ENCODE measurements at places on chromosomes 3 and 15.

- DNase-seq, result no peak
These were observed 10.0 kb downstream of the SNTN start for GRCh38 chr3:63662500-63662899.

GRCh38 chr3:134242649-134243617, 7.7 kb downstream of the RYK start:
- no peak for DNase-seq

DNA sequence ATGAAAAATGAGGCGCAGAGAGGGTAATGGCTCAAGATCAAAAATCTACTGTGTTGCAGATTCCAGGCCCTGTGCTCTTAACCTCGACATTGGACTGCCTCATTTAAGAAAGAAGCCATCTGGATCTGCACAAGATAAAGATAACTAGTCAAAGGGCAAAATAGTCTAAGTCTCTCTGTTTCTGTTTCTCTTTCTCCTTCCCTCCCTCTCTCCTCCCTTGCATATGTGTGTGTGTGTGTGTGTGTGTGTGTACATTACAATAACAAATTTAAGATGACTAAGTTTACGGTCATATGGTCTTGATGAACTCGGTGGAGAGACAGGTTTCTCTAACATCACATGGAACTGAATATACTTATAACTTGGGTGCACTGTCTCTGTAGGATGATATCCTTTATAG, 69.2 kb downstream of the MEIS2 start:
- DNase-seq, result no peak

DNA sequence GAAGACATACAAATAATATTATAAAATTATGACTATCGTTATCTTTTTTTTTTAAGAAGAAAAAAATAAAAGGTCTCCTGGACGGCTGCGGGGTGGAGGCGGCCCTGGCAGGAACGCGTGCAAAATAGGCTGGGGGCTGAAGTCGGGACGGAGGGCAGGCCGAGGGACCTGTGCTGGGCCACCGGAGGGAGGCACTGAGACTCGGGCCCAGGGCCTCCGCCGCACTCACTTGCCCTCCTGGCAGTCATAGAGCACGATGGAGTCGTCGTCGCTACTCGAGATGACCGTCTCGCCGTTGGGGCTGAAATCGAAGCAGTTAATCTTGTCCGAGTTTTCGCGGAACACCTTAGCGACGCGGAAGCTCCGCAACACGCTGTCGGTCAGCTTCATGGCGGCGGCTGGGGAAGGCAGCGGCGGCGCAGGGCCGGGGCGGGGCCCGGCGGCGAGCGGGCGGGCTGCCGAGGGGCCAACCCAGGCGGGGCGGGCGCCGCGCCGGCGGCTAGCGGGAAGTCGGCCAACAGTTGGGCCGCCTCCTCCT, 408 bp downstream of the WDR82 start:
- DNase-seq, result no peak

DNA sequence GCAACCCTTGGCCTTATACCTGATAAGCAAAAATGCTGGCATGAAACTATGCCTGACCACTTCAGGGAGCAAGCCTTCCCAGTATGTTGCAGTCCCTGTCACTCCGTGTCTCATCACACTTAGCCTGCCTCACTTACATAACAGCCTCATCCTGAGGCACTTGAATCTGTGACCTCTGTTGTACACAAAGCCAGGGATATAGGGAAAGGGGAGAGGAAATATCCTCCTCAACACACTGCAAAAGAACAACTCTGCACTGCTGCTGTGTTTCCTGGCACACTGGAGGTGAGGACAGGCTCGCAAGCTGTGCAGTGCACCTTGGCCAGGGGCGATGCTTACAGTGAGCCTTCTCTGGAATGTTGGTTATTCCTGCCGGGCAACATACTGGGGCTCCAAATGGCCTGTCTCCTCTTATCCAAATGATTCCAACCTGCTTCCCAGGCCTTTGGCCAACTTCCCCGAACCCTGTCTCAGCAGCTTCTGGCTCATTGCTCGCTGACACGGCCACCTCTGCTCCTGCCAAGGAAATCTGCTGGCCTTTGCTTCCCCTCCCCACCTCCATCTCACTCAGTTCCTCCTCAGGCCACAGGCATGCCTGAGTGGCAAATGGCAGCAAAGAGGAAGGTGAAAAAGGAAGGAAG, 109.2 kb downstream of the CD47 start:
- no peak for DNase-seq

DNA sequence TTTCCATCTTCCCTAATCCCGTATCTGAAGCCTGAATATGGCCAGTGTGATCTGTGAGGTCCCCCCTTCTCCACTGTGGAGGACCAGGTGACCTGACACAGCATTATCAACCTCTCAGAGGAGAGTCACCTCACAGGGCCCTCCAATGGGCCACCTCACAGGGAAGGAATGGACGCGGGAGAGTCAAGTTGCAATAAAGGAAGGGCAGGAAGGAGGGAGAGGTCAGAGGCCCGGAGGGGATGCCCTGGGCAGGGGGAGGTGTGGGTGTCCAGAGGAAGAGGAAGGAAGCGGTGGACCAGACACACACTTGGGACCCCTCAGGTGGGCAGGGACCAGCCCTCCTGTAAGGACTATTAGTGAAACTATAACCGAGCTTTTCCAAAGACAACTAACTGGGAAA, 14.6 kb upstream of the LRRC15 start:
- no peak for DNase-seq

DNA sequence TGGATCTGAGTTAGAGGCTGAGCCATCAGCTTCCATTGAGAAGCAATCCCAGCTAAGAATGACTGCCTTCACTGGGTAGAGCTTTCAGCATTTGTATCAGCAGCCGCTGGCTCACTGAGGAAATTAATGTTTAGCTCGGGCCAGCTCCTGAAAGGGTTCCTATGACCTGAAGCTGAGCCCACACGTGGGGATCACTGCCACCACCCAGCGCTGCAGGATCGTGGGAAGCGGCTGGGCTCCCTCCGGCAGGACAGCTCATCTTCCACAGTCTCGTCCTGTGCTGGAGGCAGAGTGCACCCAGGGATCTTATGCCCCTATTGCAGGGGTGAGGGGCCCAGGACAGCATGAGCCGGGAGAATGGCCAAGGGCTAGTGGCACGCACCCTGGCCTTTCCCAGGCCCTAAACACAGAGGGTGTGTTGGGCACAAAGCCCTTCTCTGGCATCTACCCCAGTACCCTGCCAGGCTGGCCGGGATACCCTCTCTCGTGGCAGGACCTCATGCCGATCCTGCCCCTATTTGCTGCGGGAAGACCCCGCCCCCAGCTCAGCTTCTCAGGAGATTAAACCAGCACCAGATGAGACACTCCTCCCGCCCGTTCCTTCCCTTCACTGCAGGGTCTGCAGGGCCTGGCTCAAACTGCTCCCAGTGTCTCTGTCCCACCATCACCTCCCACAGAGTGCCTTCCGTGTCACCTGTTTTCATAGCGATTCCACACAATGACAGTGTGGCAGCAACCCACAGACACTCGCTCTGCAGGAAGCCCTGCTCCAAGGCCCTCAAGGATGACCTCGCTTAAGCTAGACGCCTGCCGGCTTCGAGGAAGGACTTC, 28.5 kb downstream of the KLHL25 start:
- DNase-seq, result no peak

- DNase-seq, result no peak
These were observed 50.7 kb upstream of the RAD18 start for GRCh38 chr3:9013782-9014563.

DNA sequence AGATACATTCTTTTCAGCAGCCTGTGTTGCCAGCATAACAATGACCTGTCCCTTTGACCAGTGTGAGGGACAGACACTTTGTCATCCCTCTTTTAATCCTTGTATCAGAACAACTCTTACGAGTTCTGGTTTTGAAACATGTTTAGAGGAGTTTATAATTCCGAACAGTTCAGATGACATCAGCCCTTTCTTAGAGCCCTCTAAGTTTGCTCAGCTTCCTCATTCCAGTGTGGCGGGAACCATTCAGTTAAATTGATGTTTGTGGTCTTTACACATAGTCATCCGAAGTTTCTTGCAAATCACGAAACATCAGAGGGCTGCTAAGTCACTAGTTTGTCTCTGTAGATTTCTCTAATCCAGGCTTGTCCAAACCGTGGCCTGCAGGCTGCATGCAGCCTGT, 102.5 kb downstream of the AKAP13 start:
- DNase-seq, result peak; percentile 87

DNA sequence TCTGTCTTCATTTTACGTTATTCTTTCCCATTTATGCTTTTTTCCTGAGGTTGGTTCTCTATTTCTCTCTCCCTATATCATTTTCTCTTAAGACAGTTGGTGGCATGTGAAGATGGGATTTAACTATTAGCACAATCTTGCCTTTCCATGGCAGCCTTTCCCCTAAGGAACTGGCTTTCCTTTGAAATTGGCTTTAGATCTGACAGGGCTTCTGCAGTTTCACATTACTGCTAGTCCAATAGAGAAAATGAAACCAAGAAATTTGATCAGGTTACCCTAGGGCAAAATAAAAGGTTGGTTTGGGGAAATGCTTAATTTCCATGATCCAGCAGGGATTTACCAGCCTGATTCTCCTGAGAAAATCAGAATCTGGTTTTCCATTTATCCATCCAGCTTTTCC, 22.7 kb upstream of the CHL1 start:
- no peak for DNase-seq

GRCh38 chr15:40511472-40512133, 40.8 kb downstream of the CHST14 start:
- no peak for DNase-seq

- DNase-seq, result no peak
These were observed 345.6 kb upstream of the TGFBR2 start for GRCh38 chr3:30260762-30261161.

- no peak for DNase-seq
These were observed 137.3 kb upstream of the SMAD3 start for GRCh38 chr15:66928101-66928500.

DNA sequence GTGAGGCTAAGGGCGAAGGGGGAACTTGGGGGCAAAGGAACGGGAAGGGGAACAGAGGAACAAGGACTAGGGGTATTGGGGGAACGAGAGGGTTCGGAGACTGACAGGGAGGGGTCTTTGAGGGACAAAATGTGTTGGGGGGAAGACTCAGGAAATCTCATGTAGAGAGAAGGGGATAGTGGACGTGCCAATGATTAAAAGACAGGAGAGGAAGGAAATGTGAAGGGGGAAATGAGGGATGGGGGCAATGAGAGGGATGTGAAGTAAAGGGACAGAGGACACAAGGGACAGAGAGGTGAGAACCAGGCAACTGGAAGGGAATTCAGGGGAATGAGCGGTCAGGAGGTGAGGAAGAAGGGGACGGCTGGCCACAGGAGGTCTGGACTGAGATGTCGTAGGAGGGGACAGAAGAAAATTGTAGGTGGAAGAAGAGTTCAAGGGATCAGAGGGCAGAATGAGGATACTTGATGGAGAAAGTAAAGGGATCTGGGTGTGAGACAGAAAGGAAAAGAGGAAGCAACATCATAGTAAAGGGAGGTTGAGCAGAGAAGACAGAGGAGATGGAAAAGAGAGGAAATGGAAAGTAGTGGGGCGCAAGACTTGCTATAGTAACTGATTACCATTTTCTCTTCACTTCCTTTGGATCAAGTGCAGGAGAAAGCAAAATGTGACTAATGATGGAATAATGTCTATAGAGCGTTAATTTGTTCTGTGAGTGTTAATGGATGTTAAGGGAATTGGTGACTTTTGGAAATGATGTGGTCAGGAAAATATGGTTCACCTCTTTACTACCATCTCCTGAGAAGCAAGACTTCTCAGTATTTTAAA, 749 bp downstream of the RAB8B start:
- DNase-seq, result no peak

GRCh38 chr3:46116996-46117395, 89.7 kb upstream of the XCR1 start:
- DNase-seq, result no peak

- DNase-seq, result no peak
These were observed 42.1 kb upstream of the NOX5 start for GRCh38 chr15:68972201-68973065.

GRCh38 chr3:42723219-42723618, 20.6 kb upstream of the HHATL start:
- DNase-seq, result no peak

DNA sequence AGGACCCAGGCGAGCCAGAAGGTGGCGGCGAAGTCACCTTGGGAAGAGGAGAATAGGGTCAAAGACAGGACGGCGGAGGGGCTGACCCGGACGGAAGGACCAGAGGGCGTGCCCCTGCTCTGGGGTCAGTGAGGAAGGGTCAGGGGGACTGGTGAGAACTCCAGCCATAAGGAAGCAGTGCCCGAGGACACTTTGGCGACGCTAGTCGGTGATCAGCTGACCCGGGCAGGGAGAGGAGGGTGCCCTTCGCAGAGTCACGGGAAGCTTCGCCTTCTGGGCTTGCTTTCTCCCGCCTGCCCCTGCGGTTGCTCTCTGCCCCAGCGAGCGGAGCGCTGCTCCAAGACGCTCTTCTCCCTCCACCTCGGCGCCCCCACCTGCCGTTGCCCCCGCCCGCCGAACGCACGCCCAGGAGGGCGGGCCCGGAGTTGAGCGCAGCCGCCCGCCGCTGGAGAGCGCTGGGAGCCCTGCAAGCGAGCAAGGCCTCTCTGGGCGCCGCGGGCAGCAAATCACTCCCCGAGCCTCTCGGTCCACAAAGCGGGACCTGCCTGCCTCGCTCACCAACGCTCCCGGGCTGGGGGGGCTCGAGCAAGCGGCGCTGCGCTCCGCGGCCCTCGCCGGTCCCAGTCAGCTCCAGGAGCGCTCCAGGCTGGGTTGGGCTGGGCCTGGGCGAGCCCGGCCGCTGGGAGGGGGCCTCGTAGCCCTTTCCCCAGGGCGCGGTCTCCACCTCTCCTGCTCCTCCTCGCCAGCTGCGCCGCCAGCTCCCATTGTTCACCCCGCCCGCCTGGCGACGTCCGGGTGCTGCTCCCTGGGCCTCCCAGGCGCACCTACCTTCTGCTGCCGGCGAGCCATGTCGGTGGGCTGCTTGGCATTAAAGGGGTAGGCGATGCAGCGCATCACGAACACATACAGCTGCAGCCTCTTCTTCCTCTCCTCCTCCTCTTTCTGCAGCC, 1.2 kb downstream of the CADPS start:
- DNase-seq, result peak; percentile 57

DNA sequence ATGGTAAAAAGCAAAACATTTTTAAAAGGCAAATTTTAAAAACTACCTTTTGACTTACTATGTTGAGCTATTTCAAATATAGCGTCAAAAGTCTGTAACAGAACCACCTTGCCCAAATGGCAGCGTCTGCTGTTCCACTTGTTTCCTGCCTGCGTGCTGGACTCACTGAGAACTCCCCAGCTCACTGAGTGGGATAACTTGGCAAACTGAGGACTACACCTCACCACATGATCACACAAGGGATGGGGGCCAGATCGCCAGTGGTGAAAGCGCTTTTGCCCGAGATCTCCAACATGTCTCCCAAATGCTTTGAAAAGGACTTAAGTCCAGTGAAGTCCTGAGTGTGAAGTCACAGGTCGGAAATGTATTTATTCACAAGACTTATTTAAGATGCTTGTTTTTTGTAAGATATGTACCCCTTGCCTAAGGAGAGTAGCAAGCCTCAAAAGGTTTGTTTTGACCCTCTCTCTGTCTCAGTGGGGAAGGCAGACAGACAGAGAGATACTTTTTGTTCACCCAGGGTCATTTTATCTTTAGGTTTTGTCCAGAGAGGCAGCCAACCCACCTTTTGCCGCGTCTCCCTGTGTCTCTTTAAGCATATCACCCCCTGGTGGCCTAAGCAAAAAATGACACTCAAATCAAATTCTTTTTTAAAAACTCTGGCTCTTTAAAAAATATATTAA, 192.6 kb downstream of the PDZRN3 start:
- peak; percentile 51 for DNase-seq

Data from HAP-1 (cell line).